ENCODE measurements at places on chromosomes 5 and 9.

DNA sequence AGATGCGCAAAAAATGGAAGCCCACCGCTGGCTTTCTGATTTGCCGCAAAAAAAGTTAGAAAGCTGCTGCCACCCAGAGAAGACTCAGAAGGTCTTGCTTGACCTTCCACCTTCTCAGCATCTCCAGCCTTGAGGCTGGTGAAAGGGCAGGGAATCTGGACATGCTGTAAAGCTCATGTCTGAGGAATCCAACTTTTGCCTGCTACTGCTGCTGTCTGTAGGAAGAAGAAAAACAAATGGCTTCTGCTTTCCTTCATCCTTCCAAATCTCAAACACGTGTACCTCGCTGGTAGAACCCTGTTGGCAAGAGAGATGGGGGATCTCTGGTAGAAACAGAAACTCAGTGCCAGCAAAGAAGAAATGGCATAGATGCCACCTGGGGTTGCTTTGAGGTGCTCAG, 10.2 kb downstream of the TJP2 start:
- ATAC-seq, result no peak

DNA sequence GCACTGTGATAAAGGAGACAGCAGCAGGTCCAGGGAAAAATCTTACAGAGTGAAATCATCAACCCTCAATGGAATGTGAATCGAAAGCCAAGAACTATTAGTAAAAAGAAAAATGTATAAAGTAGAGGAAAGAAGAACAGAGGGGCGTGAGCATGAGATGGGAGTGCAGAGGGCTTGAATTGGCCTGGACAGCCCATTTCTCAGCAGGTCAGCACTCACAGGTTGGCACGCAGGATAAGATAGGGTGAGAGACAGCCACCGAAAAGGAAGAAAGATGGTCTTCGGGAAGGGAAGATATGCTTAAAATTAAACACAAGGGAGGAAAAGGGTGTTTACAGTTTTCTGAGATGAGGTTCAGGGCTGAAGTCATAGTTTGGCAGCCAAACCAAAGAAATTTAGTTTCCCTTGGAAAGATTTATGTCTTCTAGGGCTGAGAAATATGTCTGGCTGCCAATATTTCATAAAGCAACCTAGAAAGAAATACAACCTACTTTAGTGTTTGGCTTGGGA, 524.7 kb downstream of the SPATA31D1 start:
- no peak for ATAC-seq

DNA sequence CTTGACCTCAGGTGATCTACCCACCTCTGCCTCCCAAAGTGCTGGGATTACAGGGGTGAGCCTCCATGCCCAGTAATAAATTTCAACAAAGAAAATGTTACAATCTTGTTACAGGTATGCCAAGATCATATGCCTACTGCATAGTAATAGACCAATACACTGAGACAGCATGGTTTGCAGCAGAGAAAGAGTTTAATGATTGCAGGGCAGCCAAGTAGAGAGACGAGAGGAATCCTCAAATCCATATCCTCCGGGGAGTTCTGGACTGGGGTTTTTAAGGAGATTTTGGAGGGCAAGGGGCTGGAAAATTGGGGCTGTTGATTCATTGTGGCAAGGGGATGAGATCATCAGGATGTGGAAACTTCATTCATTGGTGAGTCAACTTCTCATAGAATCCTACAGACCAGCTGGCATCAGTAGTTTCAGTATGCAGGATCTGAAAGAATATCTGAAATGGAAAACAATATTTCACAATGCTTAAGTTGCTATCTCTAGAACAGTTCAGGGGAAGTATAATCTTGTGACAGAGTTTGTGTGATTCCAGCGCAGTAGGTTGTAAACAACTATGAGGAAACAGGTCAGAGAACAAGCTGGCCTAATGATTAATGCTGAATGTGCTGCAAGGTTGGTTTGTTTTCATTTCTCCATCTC, 14.8 kb upstream of the TUT7 start:
- ATAC-seq, result no peak

GRCh38 chr9:126490871-126491567, 122.7 kb upstream of the LMX1B start:
- ATAC-seq, result no peak

- no peak for ATAC-seq
Measured at GRCh38 chr5:60636001-60636400, 64.0 kb downstream of the DEPDC1B start.

DNA sequence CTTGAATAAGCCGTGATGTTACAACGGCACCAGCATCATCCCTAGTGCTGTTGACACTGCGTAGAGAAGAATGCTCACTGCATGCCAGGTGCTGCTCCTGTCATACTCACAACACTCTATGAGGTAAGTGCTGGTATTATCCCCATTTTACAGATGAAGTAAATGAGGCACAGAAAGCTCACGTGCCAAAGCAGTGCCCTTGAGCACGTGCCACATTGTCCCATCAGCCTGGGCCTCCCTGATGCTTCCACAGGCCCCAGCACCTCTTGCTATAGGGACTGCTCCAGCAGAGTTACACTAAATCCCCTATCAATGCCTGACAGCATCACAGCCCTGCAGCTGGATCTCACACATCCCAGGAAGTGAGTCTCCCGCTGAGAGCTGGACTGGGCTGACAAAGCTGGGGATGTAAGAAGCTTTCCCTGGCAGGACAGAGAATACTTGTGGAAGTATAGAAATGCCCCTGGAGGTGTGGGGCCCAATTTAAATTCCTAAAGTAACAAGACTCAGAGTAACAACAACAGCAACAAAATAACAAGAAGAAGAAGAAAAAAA, 216.1 kb downstream of the FSTL4 start:
- no peak for ATAC-seq

GRCh38 chr5:117590944-117591343, 1016.3 kb upstream of the SEMA6A start:
- ATAC-seq, result no peak

DNA sequence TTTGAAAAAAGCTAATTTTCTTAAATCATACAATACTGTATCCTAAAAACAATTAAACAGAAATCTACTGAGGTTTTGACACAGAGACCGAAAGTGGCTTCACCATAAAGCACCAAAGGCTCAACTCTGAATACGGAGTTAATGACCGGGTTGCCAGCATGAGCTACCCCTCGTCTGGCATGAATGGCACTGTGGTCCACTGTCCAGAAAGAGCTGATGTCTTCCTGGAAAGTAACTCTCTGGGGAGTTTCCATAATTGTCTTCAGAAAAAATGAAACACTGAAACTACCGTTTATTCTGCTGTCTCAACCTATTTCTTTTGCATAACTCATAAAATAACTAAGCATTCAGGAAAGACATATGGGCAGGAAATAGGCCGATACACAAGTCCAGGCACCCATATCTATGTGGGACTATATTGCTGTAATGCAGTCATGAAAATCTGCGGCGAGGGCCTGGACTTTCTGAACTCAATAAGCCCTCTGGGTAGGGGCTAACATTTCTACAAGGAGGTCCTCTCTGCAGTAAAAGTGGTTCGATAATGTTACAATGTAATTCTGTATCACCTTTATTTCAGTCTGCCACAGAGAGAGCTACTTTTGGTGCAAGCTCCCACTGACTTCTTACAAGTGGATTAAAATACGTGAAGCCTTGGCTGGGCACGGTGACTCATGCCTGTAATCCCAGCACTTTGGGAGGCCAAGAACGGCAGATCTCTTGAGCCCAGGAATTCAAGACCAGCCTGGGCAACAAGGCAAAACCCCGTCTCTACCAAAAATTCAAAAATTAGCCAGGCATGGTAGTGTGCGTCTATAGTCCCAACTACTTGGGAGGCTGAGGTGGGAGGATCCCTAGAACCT, 52.4 kb downstream of the ANKH start:
- peak; percentile 52 for ATAC-seq

- no peak for ATAC-seq
Measured at GRCh38 chr9:110546411-110546871, 33.1 kb downstream of the SVEP1 start.

- no peak for ATAC-seq
Measured at GRCh38 chr5:133934822-133935666, 33.4 kb downstream of the C5orf15 start.

- ATAC-seq, result no peak
Measured at GRCh38 chr5:150117945-150118560, 31.7 kb upstream of the CSF1R start.

- peak; percentile 13 for ATAC-seq
Measured at GRCh38 chr9:755454-756381, 85.8 kb upstream of the DMRT1 start.

DNA sequence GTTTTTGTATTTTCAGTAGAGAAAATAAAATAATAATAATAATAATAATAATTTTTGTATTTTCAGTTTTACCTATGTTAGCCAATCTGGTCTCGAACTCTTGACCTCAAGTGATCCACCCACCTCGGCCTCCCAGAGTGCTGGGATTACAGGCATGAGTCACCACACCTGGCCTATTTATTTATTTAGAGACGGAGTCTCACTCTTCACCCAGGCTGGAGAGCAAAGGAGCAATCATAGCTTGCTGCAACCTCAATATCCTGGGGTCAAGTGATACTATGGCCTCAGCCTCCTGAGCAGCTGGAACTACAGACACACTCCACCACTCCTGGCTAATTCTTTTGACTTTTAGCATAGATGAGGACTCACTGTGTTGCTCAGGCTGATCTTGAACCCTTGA, 167.5 kb downstream of the TLE1 start:
- no peak for ATAC-seq

DNA sequence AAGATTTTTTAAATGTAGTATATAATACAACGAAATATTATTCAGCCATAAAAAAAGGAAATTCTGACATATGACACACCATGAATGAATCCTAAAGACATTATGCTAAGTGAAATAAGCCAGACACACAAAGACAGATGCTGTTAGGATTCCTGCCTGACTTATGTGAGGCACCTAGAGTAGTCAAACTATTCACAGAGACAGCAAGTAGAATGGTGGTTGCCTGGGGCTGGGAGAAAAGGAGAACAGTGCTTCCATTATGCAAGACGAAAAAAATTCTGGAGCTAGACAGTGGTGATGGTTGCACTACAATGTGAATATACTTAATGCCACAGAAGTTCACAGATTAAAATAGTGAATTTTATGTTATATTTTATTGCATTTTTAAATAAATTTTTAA, 66.8 kb downstream of the SPOCK1 start:
- ATAC-seq, result no peak

- ATAC-seq, result no peak
Measured at GRCh38 chr9:110768886-110769285, 100.3 kb downstream of the MUSK start.
